ENCODE measurements at places on chromosomes 4 and X.

- H3K27ac ChIP-seq: no peak overlapping the region
- H3K4me3 ChIP-seq: no peak overlapping the region
- peaks cover 7% of the 10 kb centered on the region for H3K4me1 ChIP-seq
- H3K36me3 ChIP-seq: peaks cover 3% of the 10 kb centered on the region
- DNase-seq: no peak
- H3K27me3 ChIP-seq: no peaks in the 10 kb centered on the region
Observed at GRCh38 chrX:56281789-56282188, 49.6 kb downstream of the KLF8 start.

GRCh38 chrX:13433298-13433605 is 113.4 kb upstream of the ATXN3L start:
- peaks cover 3% of the 10 kb centered on the region for H3K4me1 ChIP-seq
- H3K27me3 ChIP-seq: no peaks in the 10 kb centered on the region
- DNase-seq: no peak
- no peaks in the 10 kb centered on the region for H3K36me3 ChIP-seq

- no peak overlapping the region for H3K4me3 ChIP-seq
- no peaks in the 10 kb centered on the region for H3K4me1 ChIP-seq
- DNase-seq: no peak
- H3K27me3 ChIP-seq: no peaks in the 10 kb centered on the region
Observed at GRCh38 chr4:155237567-155237966, 29.1 kb downstream of the NPY2R start.

GRCh38 chr4:14897217-14897616 is 105.1 kb upstream of the CPEB2 start:
- no peaks in the 10 kb centered on the region for H3K4me1 ChIP-seq
- no peak for DNase-seq
- no peak overlapping the region for H3K4me3 ChIP-seq
- H3K36me3 ChIP-seq: no peaks in the 10 kb centered on the region
- H3K27ac ChIP-seq: no peak overlapping the region
- peaks cover 4% of the 10 kb centered on the region for H3K27me3 ChIP-seq

DNA sequence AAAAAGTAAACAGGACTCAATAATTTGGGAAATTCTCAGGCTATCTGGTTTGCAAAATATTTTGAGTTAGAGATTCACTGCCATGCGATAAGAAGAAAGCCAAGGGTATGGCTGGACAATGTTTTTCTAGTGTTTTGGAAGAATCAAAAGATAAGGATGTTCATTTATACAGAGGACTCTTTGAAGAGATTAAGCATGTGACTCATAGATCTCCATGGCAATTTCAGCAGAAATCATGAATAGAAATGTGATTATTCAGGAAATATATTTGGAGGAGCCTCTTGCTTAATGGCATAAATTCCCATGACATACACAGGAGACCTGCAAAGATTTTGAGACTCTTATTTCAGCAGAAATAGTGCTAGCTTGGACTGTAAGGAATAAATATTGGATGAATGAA is 16.7 kb upstream of the FRAS1 start:
- H3K4me1 ChIP-seq: no peaks in the 10 kb centered on the region
- no peak for DNase-seq
- H3K27me3 ChIP-seq: peaks cover 13% of the 10 kb centered on the region
- no peaks in the 10 kb centered on the region for H3K36me3 ChIP-seq

- peak overlapping the region; percentile 30 for H3K4me3 ChIP-seq
- H3K27me3 ChIP-seq: no peaks in the 10 kb centered on the region
- H3K36me3 ChIP-seq: peaks cover 52% of the 10 kb centered on the region
- H3K4me1 ChIP-seq: peaks cover 12% of the 10 kb centered on the region
- DNase-seq: no peak
Observed at GRCh38 chr4:118729287-118730286, 44.4 kb downstream of the METTL14 start.

- H3K27me3 ChIP-seq: no peaks in the 10 kb centered on the region
- no peaks in the 10 kb centered on the region for H3K4me1 ChIP-seq
- no peak overlapping the region for H3K27ac ChIP-seq
- H3K36me3 ChIP-seq: no peaks in the 10 kb centered on the region
- no peak overlapping the region for H3K4me3 ChIP-seq
- DNase-seq: no peak
Observed at GRCh38 chrX:103431316-103431715, 55.0 kb downstream of the BEX3 start.

DNA sequence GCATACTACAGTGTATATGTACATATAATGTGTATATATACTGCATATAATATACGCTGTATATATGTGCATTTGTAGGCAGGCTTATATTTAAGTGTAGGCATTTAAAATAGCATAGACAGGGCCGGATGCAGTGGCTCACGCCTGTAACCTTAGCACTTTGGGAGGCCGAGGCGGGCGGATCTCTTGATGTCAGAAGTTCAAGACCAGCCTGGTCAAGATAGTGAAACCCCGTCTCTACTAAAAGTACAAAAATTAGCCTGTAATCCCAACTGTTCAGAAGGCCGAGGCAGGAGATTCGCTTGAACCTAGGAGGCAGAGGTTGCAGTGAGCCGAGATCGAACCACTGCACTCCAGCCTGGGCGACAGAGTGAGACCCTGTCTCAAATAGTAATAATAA is 78.4 kb downstream of the JAKMIP1 start:
- no peak overlapping the region for H3K4me3 ChIP-seq
- DNase-seq: no peak
- H3K4me1 ChIP-seq: peaks cover 8% of the 10 kb centered on the region
- H3K27me3 ChIP-seq: peaks cover 6% of the 10 kb centered on the region

DNA sequence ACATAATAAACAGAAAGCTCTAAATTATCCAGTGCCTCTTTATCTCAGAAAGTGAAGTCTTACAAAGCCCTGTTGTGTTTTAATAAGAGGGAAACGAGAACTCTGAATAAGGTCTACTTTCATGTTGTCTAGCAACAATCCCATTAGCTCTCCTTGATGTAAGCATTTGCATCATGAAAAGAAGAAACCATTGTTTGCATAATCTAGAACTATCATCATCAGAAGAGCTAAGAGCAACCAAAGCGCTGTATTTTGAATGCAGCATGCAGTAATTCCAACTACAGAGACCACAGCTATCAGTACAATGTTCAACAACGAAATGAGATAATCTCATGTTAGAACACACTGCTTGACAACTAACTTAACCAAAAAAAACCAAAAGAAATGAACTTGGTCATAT is 257.1 kb downstream of the CAMK2D start:
- no peak overlapping the region for H3K27ac ChIP-seq
- no peaks in the 10 kb centered on the region for H3K4me1 ChIP-seq
- no peaks in the 10 kb centered on the region for H3K27me3 ChIP-seq
- H3K36me3 ChIP-seq: peaks cover 33% of the 10 kb centered on the region

DNA sequence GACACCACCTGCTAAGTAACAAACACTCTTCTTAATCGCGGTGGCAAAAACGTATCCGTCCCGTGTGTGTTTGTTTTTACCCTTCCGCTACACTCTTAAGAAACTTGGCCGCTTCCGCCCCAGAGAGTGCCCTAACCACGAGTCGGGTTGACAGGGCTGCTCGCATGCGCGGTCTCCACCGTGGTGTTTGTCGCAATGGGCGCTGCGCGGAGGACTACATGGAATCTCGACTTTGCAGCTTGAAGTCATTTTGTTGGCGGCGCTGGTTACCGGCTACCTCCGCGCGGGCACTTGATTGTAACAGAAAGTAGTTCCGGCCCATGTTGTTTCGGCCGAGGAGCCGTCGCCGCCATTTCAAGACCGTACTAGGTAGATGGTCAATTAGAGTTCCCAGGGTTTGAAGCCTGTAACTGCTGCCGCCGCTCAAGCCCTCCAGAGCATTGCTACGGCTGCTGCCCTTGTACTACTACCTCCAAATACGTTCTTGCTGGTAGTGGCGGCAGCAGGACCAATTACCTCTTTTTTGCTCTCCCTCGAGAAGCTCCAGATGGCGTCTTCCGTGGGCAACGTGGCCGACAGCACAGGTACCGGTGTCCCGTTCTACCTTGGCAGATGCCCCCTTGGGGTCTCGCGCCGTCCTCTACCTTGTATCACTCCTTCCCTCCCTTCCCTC is at the start of gene OGT:
Gene OGT, plus strand, starts transcription at position 352 of the 673 bp plus-strand sequence. Its CDS starts 196 bp downstream, at position 548.
- DNase-seq: peak; percentile 91
- H3K27me3 ChIP-seq: no peaks in the 10 kb centered on the region
- peaks cover 29% of the 10 kb centered on the region for H3K36me3 ChIP-seq
- peaks cover 22% of the 10 kb centered on the region for H3K4me1 ChIP-seq

DNA sequence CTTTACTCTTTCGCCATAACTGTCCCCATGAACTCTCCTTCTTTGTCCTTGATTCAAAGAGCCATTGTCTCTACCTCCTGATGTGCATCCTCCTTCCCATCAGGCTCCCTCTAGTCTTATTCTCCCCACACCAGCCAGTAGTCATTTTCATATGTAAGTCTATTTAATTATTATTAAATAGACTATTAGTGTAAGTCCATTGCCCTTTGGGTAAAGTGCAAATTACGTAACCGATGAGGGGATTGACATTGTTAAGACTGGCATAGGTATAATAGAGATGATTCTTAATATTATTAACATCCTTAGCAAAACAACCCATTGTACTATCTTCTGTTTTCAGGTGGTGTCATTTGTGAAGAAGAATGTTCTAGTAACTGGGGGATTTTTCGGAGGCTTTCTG is 16.7 kb downstream of the CMC4 start:
- peaks cover 19% of the 10 kb centered on the region for H3K36me3 ChIP-seq
- H3K4me1 ChIP-seq: peaks cover 27% of the 10 kb centered on the region
- no peak for DNase-seq
- H3K27me3 ChIP-seq: no peaks in the 10 kb centered on the region
- H3K27ac ChIP-seq: no peak overlapping the region

GRCh38 chr4:38004062-38004461 is 43.9 kb downstream of the PTTG2 start:
- no peaks in the 10 kb centered on the region for H3K36me3 ChIP-seq
- H3K4me1 ChIP-seq: peaks cover 3% of the 10 kb centered on the region
- H3K4me3 ChIP-seq: no peak overlapping the region
- no peaks in the 10 kb centered on the region for H3K27me3 ChIP-seq
- no peak for DNase-seq

- H3K4me3 ChIP-seq: no peak overlapping the region
- H3K27ac ChIP-seq: no peak overlapping the region
- peaks cover 2% of the 10 kb centered on the region for H3K27me3 ChIP-seq
Observed at GRCh38 chr4:182684796-182685195, 232.4 kb downstream of the DCTD start.

- peaks cover 1% of the 10 kb centered on the region for H3K4me1 ChIP-seq
- no peak overlapping the region for H3K4me3 ChIP-seq
- peaks cover 32% of the 10 kb centered on the region for H3K36me3 ChIP-seq
- H3K27me3 ChIP-seq: no peaks in the 10 kb centered on the region
Observed at GRCh38 chr4:2893772-2894171, 50.1 kb downstream of the ADD1 start.

- no peak overlapping the region for H3K4me3 ChIP-seq
- H3K4me1 ChIP-seq: no peaks in the 10 kb centered on the region
- no peak for DNase-seq
- no peak overlapping the region for H3K27ac ChIP-seq
Observed at GRCh38 chrX:71910986-71911730, 513 bp downstream of the NHSL2 start.

DNA sequence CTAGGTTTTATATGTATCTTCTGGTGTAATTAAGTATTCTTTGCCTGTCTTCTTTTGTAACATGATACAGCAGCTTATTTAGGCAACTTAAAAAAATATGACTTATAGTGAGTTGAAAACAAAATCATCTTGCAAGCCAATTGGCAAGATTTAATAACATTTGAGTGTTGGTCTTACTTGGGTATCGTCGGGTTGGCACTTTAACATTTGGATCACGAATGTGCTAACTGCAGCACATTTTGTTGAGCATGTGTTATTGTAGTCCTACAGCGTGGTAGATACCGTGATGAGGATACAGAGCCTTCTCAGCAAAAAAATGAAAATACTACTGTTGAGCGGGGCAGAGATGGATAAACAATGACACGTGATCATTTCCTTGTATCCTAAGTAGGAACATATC is 295.3 kb downstream of the ARHGAP10 start:
- peaks cover 3% of the 10 kb centered on the region for H3K36me3 ChIP-seq
- no peak for DNase-seq
- no peaks in the 10 kb centered on the region for H3K4me1 ChIP-seq
- no peak overlapping the region for H3K27ac ChIP-seq

GRCh38 chr4:84708406-84709135 is 125.6 kb downstream of the CDS1 start:
- no peaks in the 10 kb centered on the region for H3K27me3 ChIP-seq
- no peak overlapping the region for H3K27ac ChIP-seq
- H3K4me1 ChIP-seq: no peaks in the 10 kb centered on the region

GRCh38 chr4:109914322-109914721 is 1.6 kb downstream of the EGF start:
- H3K27ac ChIP-seq: no peak overlapping the region
- H3K4me1 ChIP-seq: no peaks in the 10 kb centered on the region
- no peaks in the 10 kb centered on the region for H3K36me3 ChIP-seq
- peaks cover 18% of the 10 kb centered on the region for H3K27me3 ChIP-seq
- no peak overlapping the region for H3K4me3 ChIP-seq

DNA sequence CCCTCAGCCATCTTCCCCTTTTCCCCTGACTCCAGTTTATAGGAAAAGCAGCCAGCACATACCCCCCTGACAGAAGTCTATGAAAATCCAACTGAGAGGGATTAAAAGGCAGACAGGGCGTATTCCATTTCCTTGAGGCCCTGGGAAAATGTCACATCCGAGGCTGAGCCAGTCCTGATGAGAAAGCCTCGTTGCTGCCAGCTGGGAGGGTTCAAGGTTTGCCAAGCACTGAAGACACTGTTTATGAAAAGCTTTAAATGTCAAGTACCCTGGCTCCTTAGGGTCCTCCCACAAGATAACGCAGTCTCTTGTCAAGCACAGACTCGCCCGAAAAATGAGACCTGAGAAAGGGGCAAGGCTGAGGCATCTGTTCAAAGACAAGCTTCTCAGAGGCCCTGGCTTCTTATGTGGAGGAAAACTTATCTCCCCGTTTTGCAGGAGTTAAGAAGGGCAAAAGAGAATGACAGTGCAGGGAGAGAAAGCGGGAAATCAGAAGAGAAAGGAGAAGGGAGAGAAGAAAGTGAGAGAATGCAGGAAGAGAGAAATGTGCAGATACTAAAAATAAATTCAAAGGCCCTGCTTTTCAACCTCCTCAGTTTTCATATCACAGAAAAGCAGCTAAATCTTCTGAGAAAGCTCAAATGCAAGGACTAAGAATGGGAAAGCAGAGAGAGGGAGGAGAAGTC is 44.7 kb downstream of the SCD5 start:
- H3K4me1 ChIP-seq: no peaks in the 10 kb centered on the region
- no peaks in the 10 kb centered on the region for H3K36me3 ChIP-seq
- no peak for DNase-seq
- H3K4me3 ChIP-seq: no peak overlapping the region
- H3K27me3 ChIP-seq: peaks cover 22% of the 10 kb centered on the region
- H3K27ac ChIP-seq: no peak overlapping the region

GRCh38 chr4:38082424-38083385 is 122.5 kb downstream of the PTTG2 start:
- H3K27ac ChIP-seq: no peak overlapping the region
- DNase-seq: no peak
- H3K4me1 ChIP-seq: no peaks in the 10 kb centered on the region
- no peaks in the 10 kb centered on the region for H3K27me3 ChIP-seq
- H3K4me3 ChIP-seq: no peak overlapping the region
